Ascending aorta (tissue), 2 donors: ENCODE measurements at places on chromosomes 6 and 20. TPM values are rescaled to one million over a fixed set of nuclear protein-coding genes. Genes with fewer than 3 reads are reported as not detected.

- DNase-seq = no peak
These were observed 571 bp downstream of the ITCH start for GRCh38 chr20:34363465-34364222.

- no peak for DNase-seq
These were observed 141.3 kb upstream of the MYLIP start for GRCh38 chr6:15987569-15987968.

GRCh38 chr6:42571611-42572342 is 7.9 kb downstream of the UBR2 start:
- no peak for DNase-seq

VNN1 gene
- total RNA-seq = not detected
